ACHN (cell line): ENCODE measurements at places on chromosomes 4 and X.

DNA sequence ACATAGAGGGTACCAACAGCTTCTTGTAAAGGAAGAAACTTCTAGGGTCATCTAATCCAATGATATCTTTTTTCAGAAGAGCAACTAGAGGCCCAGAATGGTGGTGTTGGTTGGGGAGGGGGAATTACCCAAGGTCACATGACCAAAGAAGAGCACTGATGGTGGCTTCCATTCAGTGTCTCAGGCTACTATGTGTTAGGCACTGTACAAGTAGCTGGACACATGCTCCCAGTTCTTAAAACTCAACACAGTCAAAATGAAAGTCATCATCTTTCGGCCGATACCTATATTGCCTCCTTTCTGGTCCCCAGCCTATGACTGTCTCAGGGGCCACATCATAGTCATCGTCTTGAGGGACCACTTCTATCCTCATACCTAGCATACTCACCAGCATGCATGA, 88.1 kb downstream of the ARHGAP6 start:
- DNase-seq: no peak

DNA sequence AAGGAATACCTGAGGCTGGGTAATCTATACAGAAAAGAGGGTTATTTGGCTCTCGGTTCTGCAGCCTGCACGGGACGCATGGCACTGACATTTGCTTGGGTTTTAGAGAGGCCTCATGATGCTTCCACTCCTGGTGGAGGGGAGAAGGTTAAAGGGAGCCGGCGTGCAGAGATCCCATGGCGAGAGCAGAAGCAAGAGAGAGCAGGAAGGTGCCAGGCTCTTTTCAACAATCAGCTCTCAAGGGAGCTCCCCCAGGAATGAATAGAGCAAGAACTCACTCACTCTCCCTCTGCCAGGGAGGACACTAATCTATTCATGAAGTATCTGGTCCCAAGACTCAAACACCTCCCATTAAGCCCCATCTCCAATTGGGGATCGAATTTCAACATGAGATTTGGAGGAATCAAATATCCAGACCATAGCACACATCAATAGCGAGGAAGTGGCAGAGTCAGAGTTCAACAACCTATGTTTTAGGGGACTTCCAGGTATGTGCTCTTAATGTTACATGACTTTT, 109.8 kb downstream of the SORBS2 start:
- DNase-seq: no peak

- DNase-seq: no peak
Observed at GRCh38 chrX:74449322-74449936, 28.1 kb downstream of the SLC16A2 start.

DNA sequence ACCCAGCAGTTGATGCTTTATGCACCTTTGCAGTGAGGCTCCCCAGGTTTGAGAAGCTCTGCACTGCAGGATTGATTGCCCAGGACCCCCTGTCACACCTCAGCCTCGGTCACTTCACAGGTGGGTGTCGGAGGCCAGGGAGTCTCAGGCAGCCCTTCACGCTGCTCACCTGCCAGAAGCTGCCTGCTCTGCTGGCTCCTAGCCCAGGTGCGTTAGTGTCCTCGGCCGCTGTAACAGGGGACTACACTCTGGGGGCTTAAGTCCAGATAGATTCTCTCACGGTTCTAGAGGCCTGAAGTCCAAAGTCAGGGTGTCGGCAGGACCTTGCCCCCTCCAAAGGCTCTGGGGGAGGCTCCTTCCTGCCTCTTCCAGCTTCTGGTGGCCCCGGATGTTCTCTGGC, 79.9 kb downstream of the CPZ start:
- no peak for DNase-seq

DNA sequence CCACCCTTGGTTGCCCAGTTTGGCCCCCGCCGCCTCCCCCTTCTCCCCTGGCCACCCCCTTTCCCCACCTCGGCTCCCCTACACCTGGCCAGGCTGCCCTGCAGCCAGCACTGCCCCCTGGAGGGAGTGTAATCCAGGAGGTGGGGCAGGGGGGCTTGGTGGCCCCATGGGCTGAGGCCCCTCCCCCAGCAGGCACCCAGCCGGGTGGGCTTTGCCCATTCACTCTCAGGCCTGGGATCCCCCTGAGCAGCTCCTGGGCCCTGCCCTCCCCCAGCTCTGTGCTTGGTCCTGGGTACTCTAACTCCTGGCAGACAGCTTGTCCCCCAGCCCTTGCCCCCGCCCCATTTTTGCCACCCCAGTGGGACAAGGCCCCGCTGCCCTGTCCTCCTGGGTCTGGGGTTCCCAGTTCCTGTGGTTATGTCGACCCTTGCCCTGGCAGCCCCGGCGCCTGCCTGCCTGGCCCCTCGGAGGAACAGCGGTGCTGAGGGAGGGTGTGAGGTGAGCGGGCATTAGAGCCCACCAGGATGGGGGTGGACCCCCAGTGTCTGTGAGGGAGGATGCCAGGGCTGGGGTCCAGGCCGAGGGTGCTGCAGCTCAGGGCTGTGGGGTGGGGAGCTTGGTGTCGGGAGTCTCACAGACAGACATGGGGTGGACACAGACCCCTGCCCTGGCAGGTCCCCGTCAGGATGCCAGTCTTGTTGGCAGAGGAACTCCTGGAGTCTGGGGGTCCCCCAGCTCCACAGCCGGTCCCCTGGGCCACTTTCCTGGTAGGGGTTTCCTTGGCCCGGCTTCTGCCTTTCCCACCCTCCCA, 10.2 kb downstream of the NAT8L start:
- DNase-seq: no peak

GRCh38 chrX:13793897-13794296, 23.0 kb downstream of the GPM6B start:
- no peak for DNase-seq

DNA sequence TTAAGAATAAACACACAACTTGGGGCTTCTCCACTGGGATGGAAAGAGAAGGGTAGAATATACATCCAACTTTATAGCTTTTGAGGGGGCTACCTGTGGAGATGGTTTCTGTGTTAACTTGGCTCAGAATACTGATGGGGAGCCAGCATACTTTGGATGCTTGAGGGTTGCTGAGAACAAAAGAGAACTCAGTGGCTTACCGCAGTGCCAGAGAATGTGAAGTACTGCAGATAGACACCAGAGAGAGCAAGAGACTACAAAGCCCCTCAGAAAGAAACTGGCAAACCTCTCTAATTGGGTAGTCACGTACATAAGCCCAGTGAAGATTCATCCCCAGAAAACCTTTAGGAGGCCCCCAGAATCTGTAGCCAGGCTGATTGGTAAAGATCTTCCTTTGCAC, 214.4 kb downstream of the DCHS2 start:
- DNase-seq: no peak

DNA sequence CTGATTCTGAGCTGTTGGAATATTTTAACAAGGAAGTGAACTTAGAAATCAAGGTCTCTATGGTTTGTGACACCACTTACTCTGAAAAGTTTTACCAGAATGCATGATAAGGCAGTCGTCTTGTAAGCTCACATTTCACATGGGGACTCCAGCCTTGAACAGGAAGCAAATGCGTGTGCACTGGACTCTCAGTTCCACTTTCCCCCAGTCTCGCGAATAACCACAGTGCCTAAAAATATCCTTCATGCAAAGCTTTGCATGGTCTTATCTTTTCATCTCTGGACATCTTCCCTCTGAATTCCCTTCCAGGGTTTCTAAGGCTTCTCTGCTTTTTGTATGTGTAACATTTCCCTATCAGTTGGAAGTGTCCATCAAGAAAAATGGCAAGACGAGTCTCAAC, 581.8 kb downstream of the NLGN4X start:
- no peak for DNase-seq

- DNase-seq: no peak
Observed at GRCh38 chrX:39674490-39675161, 423.1 kb downstream of the BCOR start.

GRCh38 chr4:45120163-45120562, 393.8 kb upstream of the GNPDA2 start:
- DNase-seq: no peak

GRCh38 chr4:110287130-110287529, 88.7 kb upstream of the ELOVL6 start:
- DNase-seq: peak; percentile 2

- DNase-seq: no peak
Observed at GRCh38 chrX:13803116-13803515, 13.8 kb downstream of the GPM6B start.

GRCh38 chr4:161376275-161376674, 787.5 kb downstream of the FSTL5 start:
- no peak for DNase-seq

DNA sequence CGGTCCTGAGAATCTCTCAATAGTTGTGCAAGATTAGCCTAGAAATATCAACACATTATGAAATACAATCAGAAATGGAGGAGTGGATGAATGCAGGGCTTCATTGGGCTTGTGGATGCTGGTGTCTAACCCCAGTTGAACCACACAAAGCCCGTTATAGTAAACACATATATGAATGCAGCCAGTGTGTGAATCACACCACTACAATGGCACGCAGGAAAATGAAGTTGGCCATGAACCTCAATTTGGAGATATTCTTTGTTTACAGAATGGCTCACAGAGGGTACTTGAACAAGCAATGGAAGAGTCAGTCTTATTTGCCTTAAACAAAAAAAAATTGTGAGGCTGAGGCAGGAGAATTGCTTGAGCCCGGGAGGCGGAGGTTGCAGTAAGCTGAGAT, 57.8 kb downstream of the SOD3 start:
- no peak for DNase-seq
